ENCODE measurements at places on chromosomes 7 and 10.

- DNase-seq, result no peak
Measured at GRCh38 chr7:98474558-98474957, 73.7 kb upstream of the BAIAP2L1 start.

DNA sequence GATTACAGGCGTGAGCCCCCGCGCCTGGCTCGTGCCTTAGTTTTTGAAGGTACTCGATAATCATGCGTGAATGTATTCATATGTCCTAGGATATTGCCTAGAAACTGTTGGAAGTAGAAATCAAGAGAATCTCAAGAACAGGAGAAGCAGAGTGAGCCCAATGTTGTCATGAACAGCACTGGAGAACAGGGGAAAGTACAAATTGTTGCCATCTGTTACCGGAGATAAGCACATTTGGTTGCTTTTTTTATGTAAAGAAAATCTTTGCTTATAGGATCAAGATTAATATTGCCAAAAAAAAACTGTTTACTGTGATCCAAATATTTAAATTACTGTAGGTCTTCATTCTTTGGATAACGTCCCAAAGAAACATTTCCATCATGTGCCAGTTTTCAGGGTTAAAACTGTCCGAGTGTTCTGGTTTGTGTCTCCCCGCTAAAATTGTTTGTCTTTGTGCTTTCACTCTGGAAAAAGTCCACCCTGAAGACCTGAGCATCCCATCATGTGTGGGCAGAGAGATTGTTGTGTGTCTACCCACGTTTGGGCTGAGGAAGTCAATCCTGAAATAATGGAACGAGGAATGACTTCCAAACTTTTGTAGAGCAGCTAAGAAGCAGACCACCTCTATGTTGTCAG lies 95.7 kb upstream of the CELF2 start:
- no peak for DNase-seq

- no peak for DNase-seq
Measured at GRCh38 chr7:153473185-153473584, 579.0 kb upstream of the DPP6 start.

DNA sequence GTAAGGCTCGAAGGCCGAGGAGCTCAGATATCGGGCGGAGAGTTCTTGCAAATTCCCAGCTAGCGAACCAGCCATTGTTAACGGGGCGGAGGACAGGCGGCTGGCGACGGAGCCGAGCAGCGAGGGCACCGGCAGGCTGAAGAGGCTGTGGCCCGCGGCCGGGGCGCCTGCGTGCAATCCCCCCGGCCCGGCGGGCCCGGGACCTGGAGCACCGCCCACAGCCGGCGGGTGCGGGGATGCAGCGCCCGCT lies 4.1 kb downstream of the VAX1 start:
- no peak for DNase-seq

Data from SK-N-MC (cell line).